ENCODE measurements at places on chromosomes 7 and 10.

GRCh38 chr7:101420436-101420835, 57.8 kb downstream of the COL26A1 start:
- DNase-seq: no peak

DNA sequence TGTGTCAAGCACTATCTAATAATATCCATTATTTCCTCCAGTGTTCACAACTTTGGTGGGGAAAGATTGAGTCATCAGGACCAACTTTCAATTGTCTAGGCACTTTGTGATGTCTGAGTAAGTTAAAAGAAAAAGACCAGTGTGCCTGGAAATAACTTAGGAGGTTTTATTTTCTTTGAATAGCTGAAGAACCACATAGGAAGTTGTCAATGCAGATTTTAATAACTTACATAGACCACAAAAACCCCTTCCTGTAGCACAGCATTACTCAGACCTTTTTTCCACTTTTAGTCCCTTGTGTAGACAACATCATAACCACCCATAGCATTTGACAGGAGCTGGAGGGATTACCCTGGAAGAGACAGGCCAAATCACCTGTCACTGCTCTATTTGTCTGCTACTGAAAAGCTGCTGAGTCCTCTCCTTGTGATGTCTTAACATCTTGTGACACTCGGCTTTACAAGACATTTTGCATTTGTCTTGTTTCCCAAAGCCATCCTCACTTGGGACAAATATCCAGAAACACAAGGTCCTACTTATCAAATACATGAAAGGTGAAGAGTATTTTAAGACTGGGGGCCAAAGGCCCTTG, 241.5 kb upstream of the PTER start:
- DNase-seq: no peak

GRCh38 chr7:716222-716621, 10.3 kb upstream of the DNAAF5 start:
- DNase-seq: no peak

GRCh38 chr7:82098414-82098813, 328.6 kb upstream of the HGF start:
- no peak for DNase-seq

Measured in A549 (cell line).